ENCODE measurements at places on chromosomes 5 and 9.

DNA sequence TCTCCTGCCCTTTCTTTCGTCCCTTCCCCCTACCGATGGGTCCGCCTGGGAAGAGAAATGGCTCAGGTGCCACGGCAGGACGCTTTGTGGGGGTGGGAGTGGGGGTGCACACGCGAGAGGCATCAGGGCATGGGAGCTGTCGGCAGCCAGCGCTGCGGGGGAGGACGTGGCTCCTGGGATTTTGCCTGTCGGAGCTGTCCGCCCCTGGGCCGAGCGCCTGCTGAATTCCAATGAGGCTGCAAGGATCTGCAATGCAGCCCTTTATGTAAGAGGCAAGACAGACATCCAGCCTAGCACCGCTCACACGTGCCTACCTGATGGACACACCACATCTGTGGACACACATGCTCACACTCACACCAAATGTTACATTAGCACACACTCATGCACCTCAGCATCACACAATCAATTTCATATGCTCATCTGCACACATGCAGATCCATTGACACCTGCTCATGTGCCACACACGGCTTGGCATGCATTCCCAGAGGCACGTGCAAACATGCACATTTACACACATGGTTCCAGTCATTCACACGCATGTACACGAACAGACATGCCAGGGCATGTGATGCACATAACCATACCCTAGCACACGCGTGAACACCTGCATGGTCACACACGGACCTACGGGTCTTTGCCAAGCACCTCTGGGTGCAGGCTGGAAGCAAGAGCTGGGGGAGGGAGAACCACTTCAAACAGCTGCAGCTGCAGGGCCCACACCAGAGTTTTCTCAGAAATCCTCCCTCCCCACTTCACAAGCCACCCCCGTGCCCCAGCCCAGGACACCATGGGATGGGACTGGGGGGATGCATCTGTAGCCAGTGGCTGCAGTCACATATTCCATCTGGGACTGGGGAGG is 1.4 kb downstream of the GRIN1 start:
- no peak for DNase-seq

DNA sequence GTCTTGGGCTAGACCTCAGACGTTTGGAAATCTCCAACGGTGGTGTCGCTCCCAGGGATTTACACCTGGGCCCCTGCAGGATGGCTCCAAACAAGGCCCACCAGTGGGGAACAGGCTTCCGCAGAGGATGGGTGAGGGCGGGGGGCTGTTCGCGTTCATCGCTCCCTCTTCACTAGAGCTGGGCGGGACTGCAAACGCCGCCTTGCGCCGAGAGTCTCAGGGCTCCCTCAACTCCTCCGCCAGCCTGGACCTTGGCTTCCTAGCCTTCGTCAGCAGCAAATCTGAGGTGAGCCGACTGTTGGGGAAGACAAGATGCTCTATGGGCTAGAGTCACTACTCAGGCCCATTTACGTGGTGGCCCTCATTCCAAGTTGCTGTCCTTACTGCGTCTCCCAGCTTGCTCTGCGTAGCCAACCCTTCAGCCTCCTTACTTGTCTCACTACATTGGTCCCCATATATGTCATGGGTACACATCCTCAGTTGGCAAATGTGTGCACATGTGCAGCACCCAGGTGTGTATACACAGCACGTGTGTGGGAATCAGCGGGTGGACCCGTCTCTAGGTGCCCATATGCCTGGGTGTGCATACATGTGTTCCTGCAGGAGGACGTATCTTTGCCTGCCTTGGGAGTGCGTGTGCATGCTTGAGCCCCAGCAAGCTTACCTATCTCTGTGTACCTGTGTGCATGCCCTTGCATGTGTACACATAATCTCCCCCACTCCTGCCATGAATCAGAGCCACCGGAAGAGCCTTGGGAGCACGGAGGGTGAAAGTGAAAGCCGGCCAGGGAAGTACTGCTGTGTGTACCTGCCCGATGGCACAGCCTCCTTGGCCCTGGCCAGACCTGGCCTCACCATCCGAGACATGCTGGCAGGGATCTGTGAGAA is 10.5 kb downstream of the RGS14 start:
- no peak for DNase-seq

DNA sequence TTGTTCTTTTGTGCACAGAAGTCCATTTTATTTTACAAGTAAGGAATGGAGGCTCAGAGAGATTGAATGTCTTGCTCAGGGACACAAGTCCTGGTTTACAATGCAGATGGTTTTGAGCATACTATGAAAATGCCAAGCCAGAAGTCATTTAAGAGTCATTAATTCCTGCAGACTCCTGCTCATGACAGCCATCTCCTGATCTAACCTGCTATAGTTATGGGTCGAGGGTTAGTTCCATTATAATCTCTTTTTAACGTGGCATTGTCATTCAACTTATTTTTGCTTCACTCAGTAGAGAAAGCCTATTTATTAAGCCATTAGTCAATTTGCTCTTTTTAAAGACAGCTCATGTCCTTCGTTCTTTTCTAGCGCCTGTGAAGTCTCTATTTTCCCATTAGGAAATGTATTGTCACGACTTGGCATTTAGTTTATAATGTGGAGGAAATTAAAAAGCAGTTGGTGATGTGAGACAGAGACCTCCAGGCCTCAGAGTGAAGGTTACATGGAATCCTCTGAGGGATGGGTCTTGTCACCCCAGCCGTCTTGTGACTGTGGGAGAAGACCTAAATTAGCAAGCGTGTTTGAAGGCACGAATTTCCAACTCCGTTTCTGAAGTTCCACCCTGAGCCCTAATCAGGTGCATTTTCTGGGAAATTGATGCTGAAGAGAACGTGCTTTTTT is 84.1 kb downstream of the ACTBL2 start:
- DNase-seq = no peak

DNA sequence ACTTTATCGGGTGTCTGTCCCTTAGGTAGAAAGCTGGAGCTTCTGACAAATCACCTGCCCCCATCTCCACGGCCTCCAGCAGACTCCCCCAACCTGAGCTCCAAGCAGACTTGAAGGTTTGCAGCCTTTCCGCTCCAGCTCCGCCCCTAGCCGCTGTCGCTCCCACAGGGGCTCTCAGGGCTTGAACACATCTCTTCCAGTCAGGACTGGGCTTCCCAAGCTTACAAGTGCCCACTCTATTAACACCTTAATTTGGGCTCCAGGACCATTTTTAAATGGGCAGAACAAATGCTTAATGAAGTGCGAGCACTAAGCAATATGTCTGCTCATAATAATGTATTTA is 17.2 kb upstream of the SLC25A51 start:
- no peak for DNase-seq

GRCh38 chr5:33470544-33470943 is 29.8 kb downstream of the TARS1 start:
- no peak for DNase-seq

Data from inflammatory macrophage treated with lipopolysaccharide for 1 hour (primary cell).